CD4-positive, alpha-beta T cell treated with Interleukin-2 at 100 ng/mL for 4 hours (primary cell): ENCODE measurements at places on chromosomes 4 and X.
A peak's percentile ranks its signal among the peaks of the same experiment; 100 is the strongest.

- DNase-seq: no peak
Measured at GRCh38 chr4:124514588-124514987, 197.9 kb downstream of the ANKRD50 start.

DNA sequence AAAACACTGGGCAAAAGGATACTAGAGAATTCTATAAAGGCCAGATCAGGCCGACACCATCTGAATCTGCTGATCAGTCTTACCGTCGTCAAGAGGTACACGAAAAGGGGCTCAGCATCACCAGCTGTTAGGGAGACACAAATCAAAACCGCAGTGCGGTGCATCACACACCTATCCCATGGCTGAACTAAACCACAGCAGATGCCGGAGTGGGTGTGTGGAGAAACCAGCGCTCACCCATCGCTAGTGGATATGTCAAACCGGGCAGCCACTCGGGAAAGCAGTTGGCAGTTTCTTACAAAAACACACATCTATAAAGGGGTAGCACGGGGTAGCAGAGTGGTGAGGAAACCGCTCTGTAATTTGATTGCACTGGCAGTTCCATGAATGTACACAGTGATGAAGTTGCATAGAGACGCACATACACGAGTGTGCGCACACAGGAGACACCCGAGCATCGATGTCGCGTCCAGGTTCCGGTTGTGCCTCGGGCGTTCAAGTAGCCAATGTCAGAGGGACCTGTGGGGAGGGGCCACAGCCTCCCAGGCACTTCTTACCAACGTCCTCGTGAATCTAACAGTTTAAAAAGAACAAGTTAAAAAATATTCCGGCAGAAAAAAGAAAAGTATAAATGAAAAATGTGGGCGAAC lies 23.1 kb upstream of the CCNQ start:
- no peak for DNase-seq

DNA sequence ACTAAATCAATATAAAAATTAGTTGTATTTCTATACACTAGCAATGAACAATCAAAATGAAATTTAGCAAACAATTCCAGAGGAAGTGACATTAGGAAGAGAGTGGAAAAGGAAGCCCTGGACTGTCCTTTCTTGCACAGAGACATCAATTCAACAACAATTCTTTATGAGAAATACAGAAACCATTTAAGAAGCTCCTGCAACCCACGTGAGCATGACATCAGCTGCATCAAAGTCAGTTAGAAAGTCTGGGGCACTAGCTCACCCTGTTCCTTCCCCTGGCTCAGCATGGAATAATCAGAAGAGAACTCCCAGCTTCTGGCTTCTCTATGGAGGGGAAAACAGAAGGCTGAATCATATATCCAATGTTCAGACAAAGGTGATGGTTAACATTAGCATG lies 48.6 kb upstream of the STARD8 start:
- DNase-seq: no peak

DNA sequence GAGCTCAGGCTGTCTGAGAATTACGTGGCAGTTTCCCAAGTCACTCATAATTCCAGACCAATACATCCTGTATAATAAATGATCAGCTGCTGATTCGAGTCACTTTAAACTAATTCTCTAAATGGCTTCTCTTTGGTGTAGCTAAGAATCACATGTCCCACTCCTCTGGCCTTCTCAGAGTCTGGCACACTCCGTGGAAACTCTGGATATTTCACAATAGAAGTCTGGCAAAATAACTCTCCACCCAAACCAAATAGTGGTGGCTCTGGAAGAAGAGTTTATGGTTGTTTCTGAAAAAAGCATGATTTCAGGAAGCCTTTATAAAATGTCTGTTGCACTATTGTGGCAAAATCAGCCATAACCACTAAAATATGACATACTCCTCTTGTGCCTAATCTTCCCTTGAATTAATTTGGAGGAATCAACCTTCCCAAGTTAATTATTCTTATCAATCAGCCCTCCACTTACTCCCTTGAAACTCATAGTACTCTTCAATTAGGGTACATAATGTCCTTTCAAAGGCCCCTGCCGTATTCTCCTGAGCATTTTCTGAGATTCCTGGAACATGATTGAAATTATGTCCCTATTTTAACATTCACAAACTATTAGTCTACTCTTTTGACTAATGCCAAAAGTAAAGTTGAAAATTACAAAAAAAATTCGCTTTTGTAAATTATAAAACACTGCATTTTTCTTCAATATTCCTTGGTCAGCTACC lies 991.6 kb downstream of the FAT4 start:
- no peak for DNase-seq

GRCh38 chr4:40629401-40630334 lies at the start of gene RBM47:
Gene RBM47, minus strand, starts transcription at chr4:40629864. Its CDS starts 190,971 bp downstream, at chr4:40438893.
- no peak for DNase-seq

- DNase-seq: no peak
Measured at GRCh38 chrX:37871626-37872302, 24.4 kb upstream of the DYNLT3 start.

GRCh38 chr4:184163813-184164212 lies 53.9 kb downstream of the ENPP6 start:
- DNase-seq: no peak

DNA sequence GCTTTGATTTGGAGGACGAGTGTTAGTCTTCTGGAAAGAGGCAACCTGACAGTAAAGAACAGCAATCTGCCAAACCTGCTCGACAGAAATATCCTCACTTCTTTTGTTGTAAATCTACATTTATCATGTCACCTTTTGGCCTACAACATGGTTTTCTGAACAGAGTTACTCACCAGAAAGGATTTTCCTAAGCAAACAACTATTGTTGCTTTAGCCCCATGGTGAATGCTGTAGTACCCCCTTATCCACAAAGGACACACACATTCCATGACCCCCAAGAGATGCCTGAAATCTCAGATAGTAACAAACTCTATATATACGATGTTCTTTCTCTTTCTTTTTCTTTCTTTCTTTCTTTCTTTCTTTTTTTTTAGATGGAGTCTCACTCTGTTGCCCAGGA lies 42.7 kb downstream of the TMEM150C start:
- DNase-seq: no peak

DNA sequence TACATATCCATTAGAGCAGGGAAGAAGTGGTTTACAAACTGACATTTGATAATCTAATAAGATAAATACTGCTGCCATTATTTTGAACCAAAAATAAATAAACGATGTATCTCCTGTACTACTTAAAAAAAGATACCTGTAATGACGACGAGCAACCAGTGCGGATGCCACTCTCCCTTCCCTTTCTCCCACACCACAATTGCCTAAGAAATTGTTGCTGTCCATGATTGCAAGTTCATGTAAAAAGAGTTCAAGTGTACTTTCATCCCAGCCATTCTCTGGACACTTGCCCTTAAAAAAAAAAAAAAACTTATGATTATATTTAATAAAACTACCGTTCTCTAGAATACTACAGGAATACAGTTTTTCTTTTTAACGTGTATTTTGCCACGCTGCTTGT lies 1.4 kb downstream of the SEPSECS start:
- DNase-seq: no peak

DNA sequence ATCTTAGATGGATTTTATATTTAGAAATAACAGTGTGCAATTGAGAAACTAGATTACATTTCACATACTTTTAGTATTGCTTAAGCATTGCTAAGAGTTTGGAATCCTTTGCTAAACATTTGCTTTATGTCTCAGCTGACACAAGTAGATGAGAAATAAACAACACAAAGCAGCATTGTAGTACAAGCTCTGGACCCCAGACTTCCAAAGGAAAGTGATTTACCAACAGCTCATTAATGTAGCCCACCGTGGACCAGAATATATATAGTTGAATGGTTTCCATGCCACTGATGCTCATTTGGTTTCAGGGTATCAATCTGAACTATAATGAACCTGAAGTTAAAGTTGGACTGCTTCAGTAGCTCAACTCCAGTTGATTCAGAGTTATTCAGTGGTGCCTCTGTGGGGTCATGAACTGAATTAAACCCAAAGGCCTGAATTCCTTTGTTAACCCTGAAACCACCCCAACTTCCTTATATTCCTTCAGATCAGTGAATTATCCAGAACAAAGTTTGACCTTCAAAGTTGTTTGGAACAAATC lies 132.1 kb upstream of the NEIL3 start:
- DNase-seq: no peak

GRCh38 chr4:41256740-41257256 lies at the start of gene UCHL1:
Gene UCHL1, plus strand, starts transcription at chr4:41256928. Its CDS starts 49 bp downstream, at chr4:41256977.
- no peak for DNase-seq

GRCh38 chr4:38600575-38600974 lies 63.4 kb upstream of the KLF3 start:
- peak; percentile 10 for DNase-seq

- DNase-seq: no peak
Measured at GRCh38 chr4:155512817-155513216, 136.1 kb upstream of the MAP9 start.

DNA sequence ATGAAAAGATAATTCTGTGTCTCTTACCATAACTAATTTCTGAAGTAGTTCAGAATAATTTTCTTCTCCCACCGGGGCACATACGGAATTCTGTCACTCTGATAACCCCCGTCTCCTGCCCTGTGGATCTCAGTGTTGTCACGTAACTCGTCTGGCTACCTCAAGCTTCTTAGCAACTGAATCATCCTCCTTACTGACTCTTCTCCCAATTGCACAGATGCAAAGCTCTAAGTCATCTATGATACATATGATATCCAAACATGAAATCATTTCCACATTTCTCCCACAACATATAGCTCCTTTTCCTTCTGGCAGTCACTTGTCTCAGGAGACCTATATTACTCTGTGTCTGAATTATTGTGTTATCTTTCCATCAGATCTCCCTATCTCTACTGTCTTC lies 1043.1 kb upstream of the TENM3 start:
- DNase-seq: no peak

DNA sequence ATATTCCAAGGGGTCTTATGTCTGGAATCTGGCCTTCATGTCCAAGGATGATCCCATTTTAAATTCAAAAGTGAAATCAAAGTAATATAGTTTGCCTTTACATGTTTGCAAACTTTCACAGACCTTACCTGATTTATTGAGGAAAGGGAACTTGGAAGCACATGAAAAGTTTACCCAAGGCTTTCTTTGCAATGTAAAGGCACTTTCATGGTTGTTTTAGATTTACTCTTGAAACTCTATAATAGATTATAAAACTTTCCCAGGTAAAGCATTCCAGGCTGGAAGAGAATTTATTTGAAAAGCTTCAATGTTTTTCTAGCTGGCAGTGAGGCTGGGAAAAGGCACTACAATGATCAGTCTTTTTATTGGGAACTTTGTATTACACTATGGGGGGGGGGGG lies 842.8 kb upstream of the DIAPH2 start:
- DNase-seq: no peak

DNA sequence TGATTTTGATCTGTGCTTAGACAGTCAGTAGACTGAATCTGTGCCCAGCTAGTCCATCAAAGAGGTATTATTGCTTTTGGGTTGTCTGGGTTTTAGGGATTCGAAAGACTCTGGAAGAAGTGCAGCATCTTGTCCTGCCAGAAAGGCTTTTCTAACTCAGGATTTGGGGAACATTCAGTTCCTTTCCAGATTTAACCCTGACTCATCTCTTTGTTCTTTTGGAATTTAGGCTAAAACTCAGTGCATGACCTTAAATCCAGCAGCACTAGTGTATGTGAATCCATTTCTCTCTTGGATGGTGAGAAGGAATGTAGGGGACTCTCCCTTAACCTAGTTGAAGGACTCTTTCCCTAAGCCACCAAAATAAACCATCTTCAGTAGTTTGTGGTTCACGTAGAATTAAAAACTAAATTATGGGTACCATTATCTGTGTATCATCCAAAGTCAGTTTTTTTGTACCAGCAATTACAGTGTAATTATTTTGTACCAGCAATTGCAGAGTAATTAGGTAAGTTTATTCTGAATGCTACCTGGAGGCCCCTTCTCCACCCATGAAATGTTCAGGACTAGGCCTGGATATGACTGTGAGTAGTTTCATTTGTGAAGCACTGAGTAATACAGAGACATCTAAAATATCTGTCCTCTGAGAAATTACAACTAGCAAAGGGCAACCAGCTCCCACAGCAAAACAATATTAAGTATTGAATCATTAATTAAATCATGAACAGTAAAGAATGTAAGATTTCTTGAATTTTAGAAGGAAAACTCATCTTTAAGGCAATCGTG lies 384.0 kb downstream of the TMA16 start:
- no peak for DNase-seq

GRCh38 chrX:113059714-113060113 lies 219.1 kb upstream of the AMOT start:
- no peak for DNase-seq

GRCh38 chr4:80036949-80037685 lies 35.9 kb downstream of the ANTXR2 start:
- DNase-seq: peak; percentile 13

DNA sequence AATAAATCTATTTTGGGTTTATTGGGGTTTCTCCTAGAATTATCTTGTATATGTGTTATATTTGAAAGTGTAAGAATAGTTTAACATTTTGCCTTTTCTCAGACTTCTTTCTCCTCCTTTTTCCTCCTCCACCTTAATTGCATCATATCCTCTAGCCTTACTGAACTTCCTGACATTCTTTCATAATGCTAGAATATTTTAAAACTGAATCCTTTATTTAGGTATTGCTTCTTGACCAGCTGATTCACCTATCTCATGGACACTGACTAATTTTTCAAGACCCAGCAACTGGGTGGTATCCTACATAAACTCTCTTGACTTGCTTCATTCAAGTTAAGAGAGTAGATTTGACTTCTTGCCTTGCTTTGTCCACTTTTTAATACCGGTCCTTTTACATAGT lies 1508.9 kb downstream of the STIM2 start:
- no peak for DNase-seq

GRCh38 chr4:59200992-59201391 lies 1999.1 kb upstream of the ADGRL3 start:
- DNase-seq: no peak

GRCh38 chr4:115873048-115873447 lies 759.6 kb upstream of the NDST4 start:
- no peak for DNase-seq

DNA sequence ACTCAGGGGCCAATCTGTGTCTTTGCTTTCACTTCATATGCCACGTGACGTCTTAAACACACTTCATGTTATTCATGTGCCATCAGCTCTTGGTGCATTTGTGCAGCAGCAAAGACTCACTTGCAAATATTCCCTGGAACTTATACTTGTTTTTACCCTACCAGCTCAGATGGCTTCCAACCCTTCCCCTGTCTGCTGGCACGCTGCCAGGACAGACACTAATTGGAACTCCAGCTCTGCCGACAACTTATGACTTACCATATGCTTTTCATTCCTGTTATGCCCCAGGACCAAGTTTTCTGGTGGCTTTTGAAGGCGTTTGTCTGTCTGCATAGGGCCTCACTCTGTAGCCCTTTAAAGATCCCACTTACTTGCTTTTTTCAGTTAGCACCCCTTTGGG lies 261.7 kb upstream of the GNPDA2 start:
- no peak for DNase-seq

GRCh38 chr4:168811786-168812651 lies 198.0 kb downstream of the CBR4 start:
- DNase-seq: no peak

- no peak for DNase-seq
Measured at GRCh38 chr4:137530176-137530575, 2.1 kb downstream of the PCDH18 start.

- DNase-seq: no peak
Measured at GRCh38 chrX:133911825-133912495, 73.4 kb downstream of the GPC3 start.

GRCh38 chr4:76003035-76003434 lies 4.3 kb downstream of the CXCL9 start:
- no peak for DNase-seq
